ENCODE measurements at places on chromosomes 6 and 20. TPM values are rescaled to one million over a fixed set of nuclear protein-coding genes. Genes with fewer than 3 reads are reported as not detected.

BPIFB4 gene
- total RNA-seq = not detected

TOMM6 gene
- total RNA-seq = 157 TPM

EPHA7 gene
- 31.4 TPM for total RNA-seq

HEY2 gene
- not detected for total RNA-seq

ZNF311 gene
- total RNA-seq = 0.71 TPM

SIRPD gene
- not detected for total RNA-seq

XKR7 gene
- total RNA-seq = under 0.01 TPM

MICB gene
- 13.0 TPM for total RNA-seq

WFDC5 gene
- total RNA-seq = not detected

All from LHCN-M2 (cell line).